GM20000 (cell line): ENCODE measurements at places on chromosomes 1 and 21.
A peak's percentile ranks its signal among the peaks of the same experiment; 100 is the strongest.

GRCh38 chr21:42073145-42074099 is 2.3 kb downstream of the UMODL1 start:
- DNase-seq, result no peak

GRCh38 chr21:32352526-32352925 is 40.3 kb downstream of the URB1 start:
- no peak for DNase-seq

GRCh38 chr1:39148942-39149341 is 55.6 kb upstream of the MACF1 start:
- no peak for DNase-seq

DNA sequence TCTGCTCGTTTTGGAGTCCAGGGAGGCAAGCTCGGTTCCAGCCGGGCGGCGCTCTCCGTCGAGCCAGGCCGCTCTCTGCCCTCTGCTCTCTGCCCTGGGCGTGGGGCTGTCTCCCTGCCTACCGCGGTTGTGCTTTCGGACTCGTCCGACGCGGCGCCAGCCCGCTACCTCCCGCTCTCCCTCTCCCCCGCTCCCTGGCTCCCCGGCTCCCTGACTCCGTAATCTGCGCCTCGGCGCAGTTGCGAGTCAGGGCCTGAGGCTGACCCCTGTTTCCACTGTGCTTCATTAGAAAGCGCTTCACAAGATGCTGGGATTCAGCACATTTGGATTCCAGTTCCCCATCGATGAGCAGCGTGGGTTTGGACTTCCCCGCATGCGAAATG is 2.2 kb downstream of the SOX13 start:
- no peak for DNase-seq

GRCh38 chr1:198889749-198890148 is 250.9 kb downstream of the PTPRC start:
- no peak for DNase-seq

GRCh38 chr1:172698224-172698623 is 39.3 kb downstream of the FASLG start:
- no peak for DNase-seq

- DNase-seq, result peak; percentile 27
Observed at GRCh38 chr1:231338270-231339128, at the start of gene SPRTN. Gene SPRTN (plus strand): TSS chr1:231338293. CDS start chr1:231338384, 91 bp downstream.

GRCh38 chr1:84090447-84091245 is 53.4 kb upstream of the PRKACB start:
- no peak for DNase-seq

- DNase-seq, result no peak
Observed at GRCh38 chr1:242530761-242531160, 6.3 kb upstream of the PLD5 start.
